GF-D8 (cell line): ENCODE measurements at places on chromosomes 5 and 9.

DNA sequence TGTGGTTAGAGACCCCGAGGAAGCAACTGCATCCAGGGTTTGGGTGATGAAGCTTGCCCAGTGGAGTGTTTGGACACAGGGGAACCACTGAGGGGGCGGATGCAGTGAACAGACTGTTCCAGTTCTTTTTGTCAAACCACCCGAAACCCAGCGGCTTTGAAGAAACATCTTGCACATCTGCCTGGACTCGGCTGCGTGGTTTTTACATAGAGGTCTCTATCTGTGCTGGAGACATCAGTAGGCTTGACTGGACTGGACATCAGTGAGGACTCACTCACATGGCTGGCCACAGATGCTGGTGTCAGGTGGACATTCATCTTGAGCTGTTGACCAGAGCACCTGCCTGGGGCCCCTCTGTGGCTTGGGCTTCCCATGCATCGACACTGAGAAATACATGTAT lies 15.3 kb upstream of the SPATA31E1 start:
- no peak for DNase-seq

DNA sequence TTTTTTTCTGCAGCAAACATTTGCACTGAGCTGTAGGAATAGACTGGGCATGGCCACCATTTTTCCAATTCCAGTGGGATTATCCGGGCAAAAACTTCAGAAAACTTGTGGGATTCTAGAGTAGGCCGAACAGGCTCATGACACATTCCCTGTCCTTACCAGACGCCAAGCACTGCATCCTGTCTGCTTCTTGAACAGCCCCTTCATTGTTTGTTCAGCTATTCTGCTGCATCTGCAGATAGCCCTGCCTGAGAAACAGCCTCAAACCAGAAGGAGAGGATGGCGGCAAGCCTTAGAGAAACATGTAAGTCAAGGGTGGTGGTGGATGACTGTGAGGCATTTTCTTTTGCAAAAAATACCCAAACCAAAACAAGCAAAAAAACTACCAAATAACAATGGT lies 111.8 kb upstream of the NTRK2 start:
- no peak for DNase-seq

DNA sequence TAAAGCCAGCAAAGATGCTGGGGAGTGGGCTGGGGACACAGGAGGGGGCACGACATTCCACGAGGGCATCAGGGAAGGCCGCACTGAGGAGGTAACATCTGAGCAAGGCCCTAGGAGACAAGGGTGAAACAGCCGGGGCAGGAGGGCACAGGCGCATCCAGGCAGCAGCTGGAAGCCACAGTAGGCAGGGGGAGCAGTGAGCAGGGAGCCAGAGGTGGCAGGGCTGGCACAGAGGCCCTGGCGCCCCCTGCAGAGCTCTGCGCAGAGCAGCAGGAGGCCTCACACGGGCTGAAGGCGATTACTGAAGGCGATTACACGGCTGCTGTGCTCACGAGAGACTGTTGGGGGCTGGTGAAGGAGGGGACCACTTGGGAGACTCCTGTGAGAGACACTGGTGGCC lies 15.4 kb downstream of the LMAN2 start:
- DNase-seq, result no peak

DNA sequence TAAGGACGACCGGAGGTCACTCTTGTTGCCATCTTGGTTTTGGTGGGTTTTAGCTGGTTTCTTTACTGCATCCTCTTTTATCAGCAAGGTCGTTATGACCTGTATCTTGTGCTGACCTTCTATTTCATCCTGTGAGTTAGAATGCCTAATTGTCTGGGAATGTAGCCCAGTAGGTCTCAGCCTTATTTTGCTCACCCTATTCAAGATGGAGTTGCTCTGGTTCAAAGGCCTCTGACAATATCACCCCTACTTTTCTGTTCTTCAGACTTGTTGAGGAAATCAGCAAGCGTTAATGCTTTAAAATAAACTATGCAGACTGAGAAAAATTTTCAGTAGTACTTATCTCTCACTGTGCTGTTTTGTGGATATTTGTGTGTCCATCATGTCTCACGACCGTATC lies 92.6 kb downstream of the MTRR start:
- no peak for DNase-seq

GRCh38 chr5:78899922-78900362 lies 85.2 kb downstream of the ARSB start:
- DNase-seq, result no peak

- DNase-seq, result no peak
These were observed 218.7 kb downstream of the MELK start for GRCh38 chr9:36791222-36791950.
